ENCODE measurements at places on chromosomes 2 and 18.

GRCh38 chr18:12086249-12086648 is 7.4 kb upstream of the ANKRD62 start:
- no peak for DNase-seq

GRCh38 chr2:110662560-110662959 is 15.3 kb downstream of the BUB1 start:
- DNase-seq, result no peak

- no peak for DNase-seq
Measured at GRCh38 chr2:183389546-183390080, 265.4 kb downstream of the NUP35 start.

DNA sequence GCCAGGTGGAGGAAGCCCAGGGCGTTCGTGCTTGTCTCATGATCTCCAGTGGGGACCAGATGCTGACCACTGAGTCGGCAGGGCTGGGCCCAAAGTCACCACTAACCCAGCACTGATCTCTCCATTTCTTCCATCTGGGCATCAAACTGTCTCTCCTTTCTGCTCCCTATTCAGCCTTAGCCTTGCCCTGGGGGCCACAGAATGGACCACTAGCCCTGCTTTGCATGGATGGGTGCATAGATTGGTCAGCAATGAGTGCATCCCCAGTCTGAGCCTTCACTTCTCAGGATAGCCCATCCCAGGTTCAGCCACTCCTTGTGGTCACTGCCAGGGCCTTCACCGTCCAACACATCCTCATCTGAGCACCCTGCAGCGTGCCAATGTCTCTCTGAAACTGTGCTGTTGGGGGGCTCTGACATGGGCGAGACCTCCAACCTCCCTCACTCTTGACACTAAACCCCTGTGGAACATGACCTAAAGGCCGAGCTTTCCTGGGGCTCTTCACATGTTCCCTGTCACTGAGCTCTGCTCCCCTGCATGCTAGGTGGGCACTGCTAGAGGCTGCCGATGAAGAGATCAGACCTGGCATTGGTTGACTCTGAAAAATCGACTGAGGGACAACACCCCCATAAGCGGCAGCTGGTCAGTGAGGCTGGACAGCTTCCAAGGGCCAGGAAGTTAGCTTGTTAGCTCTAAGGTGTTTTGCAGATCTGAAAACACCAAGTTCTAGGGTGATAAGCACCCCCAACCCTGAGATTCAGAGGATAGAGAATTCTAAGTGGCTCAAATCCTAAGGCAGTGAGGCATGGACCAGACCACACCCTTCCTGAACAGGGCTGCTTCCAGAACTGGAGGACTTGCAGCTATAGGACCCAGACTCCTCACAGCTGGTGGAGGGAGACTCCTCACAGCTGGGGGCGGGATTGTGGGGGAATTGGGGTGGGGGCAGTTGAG is 61.7 kb downstream of the HS1BP3 start:
- DNase-seq, result no peak

DNA sequence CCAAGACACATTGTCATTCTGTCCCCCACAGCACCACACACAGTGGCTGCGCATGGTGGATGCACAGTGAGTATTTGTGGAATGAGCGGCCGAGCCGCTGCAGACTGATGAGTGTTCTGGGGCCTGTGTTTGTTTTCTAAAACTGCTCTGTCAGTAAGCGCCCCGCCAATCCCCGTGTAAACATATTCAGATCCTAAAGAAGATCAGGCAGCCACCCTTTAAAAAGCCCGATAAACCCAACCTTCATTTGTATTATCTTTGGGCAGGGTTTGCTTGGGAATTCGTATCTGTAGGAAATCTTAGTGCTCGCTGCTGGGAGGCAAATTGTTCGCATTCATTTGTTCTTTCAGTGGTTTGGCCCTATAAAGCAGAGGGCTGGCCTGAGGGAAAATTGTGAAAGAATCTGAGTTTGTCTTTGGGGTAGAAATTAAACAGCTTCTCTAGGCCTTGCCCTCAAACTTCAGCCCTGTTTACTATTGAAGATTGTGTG is 68.6 kb downstream of the TGOLN2 start:
- DNase-seq, result no peak

GRCh38 chr2:226984750-226985582 is 149.1 kb downstream of the RHBDD1 start:
- no peak for DNase-seq

GRCh38 chr2:10561288-10562035 is 113.3 kb upstream of the ODC1 start:
- DNase-seq, result no peak

DNA sequence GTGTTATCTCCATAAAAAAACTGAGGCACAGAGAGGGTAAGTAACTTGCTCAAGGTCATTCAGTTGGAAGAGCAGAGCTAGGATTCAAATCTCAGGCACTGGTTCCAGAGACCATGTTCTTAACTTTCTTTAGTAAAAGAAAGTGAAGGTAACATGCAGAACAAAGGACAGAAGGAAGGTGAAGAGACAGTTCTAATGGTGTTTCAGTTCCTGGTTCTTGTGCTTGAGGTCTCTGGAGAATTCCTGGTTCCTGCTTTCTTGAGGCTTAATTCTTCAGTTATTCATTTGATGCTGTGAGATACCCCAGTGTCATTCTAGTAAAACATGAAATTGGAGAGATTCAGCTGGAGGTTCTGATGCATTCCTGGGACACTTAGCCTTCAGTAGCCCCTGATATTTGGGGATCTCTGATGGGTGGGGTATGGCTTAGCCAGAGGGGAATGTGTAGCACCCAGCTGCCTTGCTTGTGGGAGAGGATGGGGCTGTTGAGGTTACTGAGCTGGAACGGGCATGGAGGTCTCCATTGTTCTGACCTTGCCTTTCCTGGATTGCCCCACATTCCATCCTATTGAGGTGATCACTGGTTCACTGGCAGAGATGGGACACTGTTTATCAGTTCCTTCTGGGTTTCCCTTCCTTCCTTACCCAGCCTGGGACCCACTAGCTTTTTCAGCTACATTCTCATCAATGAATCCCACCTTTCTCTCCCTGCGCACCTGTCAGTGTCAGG is 46.8 kb downstream of the SEMA4F start:
- no peak for DNase-seq

DNA sequence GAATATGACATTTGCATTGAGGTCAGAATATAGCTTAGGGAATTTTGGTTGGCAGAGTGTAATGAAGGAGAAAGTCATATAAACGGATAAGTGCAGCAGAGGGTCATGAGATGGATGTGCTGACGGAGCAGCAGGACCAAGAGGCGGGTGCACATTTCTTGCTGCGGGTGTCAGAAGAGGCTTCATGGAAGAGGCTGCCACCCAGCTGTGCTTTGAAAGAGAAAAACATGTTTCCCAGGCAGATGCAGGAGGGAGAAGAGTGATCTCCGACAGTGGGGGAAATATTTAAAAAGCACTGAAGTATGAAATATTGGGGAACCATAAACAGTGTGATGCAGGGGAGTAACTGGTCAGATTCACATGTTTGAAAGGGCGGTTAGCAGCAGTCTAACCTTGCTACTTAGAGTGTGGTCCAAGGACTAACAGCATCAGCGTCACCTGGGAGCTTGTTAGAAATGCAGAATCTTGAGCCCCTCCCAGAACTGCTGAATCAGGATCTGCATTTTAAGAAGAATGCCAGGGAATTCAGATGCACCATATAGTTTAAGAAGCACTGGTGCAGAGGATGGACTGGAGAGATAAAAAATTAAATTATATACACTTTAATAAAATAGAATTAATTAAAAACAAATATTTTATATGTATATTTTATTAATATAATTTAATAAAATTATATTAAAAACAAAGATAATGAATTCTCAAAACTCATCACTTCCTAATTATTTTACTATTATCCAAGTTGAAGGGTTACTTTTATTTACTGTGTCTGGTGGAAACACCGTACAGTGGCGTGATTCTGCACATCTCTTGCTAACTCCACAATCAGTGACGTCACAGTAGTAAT is 36.1 kb upstream of the SCYGR1 start:
- no peak for DNase-seq

GRCh38 chr2:3752376-3752775 is 49.0 kb downstream of the DCDC2C start:
- no peak for DNase-seq

DNA sequence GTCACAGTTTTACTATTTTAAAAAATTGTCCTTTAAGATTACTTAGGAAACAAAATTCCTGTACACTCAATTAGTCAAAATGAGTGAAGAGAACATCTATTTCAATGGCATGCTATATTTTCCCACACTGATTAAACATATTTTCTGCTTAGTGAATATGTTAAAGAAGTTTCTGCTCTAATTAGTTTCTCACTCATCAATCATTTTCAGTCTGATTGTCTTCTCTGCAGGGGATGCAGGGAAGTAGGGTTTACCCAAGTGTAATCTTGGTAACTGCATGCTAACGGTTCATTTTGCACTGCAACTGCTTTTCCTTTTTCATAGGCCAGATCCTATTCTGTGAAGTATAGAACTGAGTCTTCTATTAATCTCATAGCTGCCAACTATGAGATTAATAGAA is 78.5 kb downstream of the ARL6IP6 start:
- DNase-seq, result no peak

DNA sequence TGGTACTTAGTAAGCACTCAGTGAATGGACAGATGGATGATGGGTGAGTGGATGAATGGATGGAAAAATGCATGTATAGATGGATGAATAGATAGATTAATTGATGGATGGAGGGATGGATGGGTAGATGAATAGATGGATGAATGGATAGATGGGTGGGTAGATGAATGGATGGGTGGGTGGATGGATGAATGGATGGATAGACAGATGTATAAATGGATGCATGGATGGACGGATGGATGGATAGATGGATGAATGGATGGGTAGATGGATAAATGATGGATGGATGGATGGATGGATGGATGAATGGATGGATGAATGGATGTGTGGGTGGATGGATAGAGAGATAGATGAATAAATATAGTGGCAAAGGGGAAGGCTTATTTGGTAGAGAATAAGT is 83.6 kb downstream of the ACOXL start:
- DNase-seq, result no peak

- DNase-seq, result no peak
Measured at GRCh38 chr2:136308611-136309010, 190.7 kb upstream of the CXCR4 start.

DNA sequence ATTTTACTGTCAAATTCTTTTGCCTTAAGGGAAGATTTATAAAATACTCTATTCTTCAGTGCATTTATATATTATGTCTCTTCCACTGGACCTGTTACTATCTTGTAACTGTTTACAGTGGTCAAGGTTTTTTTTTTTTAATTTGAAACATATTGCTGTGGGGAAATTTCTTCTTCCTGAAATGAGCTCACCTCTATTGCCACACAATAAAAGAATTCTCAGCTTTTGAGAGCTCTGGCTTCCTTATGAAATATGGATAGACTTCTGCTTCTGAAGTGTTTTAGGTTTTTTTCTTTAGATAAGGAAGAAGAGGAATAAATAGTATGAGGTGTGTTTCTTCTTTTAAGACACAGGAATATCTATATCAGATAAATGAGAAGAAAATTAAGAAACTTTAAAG is 7.7 kb downstream of the VRK2 start:
- DNase-seq, result no peak

- no peak for DNase-seq
Measured at GRCh38 chr2:8535821-8536685, 145.8 kb upstream of the ID2 start.

GRCh38 chr2:201643216-201643890 is at the start of gene TMEM237:
Gene TMEM237 (minus strand): TSS chr2:201643503. CDS start chr2:201643400, 103 bp downstream.
- peak; percentile 13 for DNase-seq

DNA sequence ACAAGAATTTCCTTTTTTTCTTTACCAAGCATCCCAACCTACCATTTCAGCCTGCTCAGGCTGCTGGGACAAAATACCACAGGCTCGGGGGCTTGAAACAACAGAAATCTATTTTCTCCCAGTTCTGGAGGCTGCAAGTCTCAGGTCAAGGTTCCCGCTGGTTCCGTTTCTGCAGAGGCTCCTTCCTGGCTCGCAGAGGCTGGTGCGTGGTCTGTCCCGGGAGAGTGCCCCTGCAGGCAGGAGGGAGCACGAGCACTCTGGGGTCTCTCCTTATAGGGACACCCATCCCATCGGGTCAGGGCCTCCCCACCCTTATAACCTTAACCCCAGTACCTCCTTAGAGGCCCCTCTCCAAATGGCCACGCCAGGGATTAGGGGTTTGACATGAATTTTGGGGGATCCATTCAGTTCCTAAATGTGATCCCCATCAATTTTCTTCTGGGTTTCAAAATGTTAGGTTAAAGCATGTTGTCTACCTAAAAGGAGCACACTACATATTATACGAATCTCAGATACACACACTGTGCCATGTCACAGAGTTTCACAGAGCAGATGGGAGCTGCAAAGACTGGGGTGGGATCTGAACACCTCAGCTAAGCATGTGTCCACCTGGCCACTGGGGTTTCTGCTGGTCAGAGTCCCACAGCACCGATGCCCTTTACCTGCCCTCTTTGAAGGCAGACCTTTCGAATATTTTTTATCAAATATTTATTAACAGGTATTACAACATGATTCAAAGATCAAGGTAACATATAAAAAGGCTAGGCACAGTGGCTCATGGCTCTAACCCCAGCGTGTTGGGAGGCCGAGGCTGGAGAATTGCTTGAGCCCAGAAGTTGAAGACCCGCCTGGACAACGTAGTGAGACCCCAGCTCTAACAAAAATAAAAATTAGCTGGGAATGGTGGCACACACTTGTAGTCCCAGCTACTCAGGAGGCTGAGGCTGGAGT is 17.6 kb upstream of the ADI1 start:
- DNase-seq, result no peak

GRCh38 chr2:141595316-141595920 is 535.4 kb downstream of the LRP1B start:
- no peak for DNase-seq

DNA sequence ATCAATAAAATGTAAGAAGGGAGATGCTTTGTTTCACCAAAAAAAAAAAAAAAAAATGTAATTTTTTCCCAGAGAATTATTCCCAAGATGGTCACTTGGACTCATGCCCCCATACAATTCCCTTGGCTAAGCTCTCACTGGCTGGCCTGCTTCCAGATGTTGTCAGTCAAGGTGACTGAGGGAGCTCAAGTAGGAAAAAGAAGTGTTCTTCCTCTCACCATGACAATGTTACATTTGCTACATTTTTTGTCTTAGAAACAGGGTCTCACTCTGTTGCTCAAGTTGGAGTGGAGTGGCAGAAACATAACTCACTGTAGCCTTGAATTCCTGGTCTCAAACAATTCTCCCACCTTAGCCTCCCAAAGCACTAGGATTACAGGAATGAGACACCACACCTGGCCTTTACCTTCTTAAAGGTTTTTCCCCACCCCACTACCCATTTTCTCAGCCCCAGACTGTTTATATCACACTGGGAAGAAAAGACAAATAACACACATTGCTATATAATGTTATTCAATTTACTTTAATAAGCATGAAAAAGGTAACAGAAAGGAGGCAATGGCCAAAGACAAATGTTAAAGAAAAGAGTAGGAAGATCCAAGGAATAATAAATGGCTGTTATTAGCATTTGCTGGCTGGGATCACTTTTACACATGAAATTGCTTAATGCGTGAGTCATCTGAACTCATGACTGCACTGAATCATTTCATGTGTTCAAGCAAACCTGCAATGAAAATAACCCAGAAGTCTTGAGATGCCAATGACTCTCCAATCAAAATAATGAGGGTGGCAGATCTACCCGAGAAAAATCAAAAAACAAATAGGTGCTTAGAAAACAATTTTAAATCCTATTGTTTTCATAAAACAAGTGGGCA is 45.2 kb downstream of the ACVR1 start:
- DNase-seq, result no peak
